Stimulated activated CD8-positive, alpha-beta memory T cell treated with anti-CD3 and anti-CD28 coated beads, Interleukin-15, amount 100 ng/mL, for 24 hours (primary cell): ENCODE measurements at places on chromosomes 5 and 9.

GRCh38 chr5:68237715-68238114, 22.2 kb downstream of the PIK3R1 start:
- no peak for DNase-seq

DNA sequence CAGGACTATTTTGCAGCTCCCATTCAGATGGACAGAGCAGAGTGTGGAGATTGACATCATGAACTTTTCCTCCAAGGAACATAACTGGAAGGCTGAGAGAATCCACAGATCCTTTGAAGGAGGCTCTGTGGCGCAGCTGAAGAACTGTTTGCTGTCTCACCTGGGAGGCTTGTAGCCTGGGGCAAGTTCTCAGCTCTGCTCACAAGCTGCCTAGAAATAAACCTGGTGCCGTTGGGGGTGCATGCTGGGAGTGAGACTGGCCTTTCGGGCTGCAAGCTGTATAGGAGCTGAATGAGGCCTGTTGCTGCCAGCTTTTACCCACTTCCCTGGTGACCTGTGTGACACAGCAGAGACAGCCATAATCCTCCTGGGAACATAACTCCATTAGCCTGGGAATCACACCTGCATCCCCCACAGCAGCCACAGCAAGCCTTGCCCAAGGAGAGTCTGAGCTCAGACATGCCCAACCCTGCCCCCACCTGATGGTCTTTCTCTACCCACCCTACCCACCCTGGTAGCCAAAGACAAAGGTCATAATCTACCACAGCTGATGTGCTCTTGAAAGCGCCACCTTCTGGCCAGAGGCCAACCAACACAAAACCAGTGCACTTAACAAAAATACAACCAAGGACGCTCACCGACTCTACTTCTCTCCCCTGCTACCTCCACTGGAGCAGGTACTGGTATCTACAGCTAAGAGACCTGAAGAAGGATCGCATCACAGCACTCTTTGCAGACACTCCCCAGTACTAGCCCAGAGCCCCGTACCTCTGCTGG, 205.1 kb upstream of the MRPS30 start:
- no peak for DNase-seq

DNA sequence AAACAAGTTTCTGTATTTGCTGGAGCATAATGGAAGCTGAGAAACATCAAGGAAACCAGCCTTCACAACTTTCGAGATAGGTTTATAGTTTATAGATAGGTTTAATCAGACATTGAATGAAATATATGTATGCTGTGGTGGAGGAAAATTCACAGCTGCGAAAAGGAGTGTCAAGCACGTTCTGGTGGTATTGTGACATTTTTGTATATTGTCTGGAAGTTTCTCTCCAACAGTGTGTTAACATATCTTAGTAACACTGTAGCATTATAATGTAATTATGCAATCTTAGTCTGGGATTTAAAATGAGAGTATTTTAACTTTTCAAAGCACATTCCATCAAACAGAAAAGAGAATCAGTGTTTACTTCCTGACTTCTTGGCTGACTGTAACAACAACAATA, 50.0 kb downstream of the FCHO2 start:
- DNase-seq, result no peak

DNA sequence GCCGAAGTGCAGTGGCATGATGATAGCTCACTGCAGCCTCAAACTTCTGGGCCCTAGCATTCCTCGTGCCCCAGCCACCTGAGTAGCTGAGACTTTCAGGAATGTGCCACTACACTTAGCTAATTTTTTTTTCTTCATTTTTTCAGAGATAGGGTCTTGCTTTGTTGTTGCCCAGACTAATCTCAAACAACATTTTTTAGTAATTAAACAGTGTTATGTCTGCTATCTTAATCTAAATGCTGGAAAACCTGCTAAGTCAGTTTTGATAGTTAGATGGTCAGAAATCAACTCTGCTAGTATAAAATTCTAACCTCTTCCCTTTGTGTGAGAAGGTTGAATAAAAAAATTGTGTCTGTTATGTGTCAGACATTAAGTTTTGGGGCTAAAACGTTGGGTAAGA, 12.4 kb downstream of the G3BP1 start:
- DNase-seq, result no peak

DNA sequence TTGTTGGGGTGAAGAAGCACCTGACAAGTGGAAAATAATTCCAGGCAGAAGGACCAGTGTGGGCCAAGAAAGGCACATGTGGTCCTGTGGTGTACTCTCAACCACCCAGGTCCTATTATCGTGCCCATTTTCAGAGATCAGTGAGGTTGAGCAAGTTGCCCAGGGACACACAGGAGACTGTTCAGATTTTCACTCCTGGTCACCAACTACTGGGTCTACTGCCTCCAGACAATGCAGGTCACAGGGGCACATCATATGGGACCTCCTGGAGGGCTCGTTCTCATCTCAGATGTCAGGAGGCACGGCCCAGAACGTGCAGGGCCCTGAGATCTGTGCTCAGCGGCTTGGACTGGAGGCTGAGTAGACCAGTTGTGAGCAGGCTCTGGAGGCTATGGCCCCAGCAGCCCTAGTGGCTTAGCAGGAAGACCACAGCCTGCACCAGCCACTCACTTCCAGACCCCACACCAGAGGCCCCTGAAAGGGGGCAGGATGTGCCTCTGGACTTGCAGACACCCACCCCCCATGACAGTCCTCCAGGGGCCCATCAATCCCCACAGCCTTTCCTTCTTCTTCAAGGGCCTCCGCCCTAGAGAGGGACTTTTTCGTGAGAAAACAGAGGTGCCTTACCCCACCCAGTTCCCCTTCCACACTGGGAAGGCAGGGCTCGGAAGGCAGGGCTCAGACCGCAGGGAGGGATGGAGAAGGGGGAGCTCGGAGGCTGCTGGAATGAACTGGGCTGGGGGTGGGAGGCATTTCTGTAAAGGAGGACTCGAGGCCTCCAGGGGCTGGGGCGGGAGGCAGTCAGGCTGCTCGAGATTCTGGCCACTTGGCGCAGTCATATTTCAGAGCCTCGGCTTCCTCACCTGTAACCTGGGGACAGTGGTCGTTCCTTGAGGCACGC, 82.7 kb upstream of the NEURL1B start:
- DNase-seq, result no peak

DNA sequence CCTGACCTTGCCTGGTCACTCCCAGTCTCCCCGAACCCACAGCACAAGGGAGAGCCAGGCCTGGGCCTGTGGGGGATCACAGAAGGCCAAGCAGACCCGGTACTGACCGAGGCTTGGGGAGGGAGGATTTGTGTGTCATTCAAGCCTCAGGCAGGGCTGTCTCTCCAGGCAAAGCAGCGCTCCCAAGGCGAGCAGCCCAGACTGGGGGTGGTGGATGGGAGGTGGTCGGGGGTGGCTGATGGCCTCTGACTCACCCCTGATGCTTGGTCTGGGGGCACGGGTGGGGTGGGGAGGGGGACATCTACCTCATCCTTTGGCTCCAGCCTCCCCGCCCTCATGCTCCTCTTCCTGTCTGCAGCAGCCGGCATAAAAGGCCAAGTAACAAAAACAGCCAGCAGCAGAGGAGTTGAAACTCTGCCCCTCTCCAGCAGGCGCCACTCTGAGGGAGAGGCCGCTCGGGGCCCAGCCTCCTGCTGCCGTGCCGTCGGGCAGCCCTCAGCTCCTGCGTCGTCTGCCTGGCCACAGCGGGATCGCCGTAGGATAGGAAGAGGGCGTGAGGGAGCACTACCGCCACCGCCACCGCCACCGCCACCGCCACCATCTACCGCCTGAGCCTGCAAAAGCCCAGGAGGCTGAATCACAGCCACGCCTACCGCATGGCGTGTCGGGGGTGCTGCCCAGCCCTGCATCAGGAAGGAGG, 166.0 kb downstream of the OLFM1 start:
- no peak for DNase-seq

GRCh38 chr9:90900130-90900529, 98.5 kb downstream of the SYK start:
- DNase-seq, result no peak
